ENCODE measurements at places on chromosomes 11 and 22.

GRCh38 chr11:117058761-117059261 lies 39.4 kb downstream of the SIK3 start:
- no peak for DNase-seq

GRCh38 chr11:82718307-82718706 lies 15.4 kb downstream of the FAM181B start:
- DNase-seq, result no peak

GRCh38 chr11:14223636-14224288 lies 135.2 kb downstream of the RRAS2 start:
- no peak for DNase-seq

DNA sequence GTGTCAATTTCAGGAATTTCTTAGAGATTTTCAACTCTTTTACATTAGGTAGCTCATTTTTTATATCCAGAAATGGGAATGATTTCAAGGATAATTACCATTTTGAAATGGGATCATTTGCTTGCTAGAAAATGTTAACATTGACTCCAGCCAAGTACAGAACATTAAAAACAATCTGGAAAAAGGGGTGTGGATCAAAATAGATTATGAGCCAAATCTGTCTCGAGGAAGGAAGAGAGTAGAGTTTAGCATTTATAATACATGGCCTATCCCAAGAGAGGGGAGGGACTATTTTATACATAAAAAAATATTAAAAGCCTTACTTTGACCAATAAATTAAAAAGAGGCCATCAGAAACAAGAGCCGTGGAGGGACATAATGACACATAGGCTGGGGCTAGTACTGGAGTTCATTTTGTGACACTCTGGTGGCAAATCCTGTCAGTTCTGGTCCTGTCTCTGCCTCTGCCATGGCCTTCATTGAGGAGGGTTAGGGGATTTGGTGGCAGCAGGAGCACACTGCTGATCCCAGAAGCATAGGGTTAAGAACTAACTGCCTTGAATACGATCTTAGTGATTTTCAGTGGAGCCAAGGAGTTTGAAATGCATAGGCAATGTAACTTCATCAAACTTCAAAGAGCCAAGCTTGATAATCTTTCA lies 20.4 kb downstream of the PPP6R3 start:
- DNase-seq, result no peak

GRCh38 chr22:22327723-22328122 lies 83.1 kb downstream of the VPREB1 start:
- DNase-seq, result no peak

DNA sequence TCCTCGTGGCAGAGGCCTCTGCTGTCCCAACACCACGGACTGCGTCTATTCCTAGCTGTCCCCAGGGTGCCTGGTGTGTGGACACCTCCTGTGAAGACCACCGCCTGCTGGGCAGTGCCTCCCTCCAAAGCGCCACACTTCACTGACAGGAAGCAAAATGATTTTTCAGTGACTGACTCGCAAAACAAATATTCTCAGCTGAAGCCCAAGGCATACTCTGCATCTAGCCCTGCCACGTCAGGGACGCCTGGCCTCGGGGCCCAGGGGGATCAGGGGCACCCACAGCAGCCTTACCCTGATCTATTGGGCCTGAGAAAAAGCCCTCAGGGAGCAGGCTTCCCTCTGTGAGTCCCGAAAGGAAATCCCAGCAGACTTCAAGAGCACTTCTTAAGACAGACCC lies 2.2 kb downstream of the BRD1 start:
- DNase-seq, result no peak

GRCh38 chr22:39457556-39458443 lies 988 bp downstream of the MGAT3 start:
- DNase-seq, result no peak

DNA sequence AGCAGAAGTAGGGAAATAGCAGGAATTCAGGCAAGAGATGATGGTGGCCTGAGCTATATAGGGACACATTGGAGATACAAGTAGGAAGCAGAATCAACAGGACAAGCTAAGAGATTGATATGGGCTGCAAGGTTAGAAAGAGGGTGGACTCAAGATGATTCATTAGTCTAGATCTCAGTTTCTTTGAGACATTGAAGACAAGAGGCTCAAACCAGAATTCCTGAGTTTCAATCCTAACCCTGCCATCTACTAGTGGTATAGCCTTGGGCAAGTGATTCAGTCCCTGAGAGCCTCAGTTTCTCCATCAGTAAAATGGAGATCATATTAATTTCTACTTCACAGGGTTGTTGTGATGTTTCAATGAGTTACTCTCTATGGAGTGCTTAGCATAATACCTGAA lies 53.1 kb upstream of the NAV2 start:
- DNase-seq, result no peak

GRCh38 chr11:125494031-125494360 lies 2.1 kb downstream of the FEZ1 start:
- no peak for DNase-seq

- no peak for DNase-seq
Observed at GRCh38 chr22:47288680-47289079, 526.2 kb downstream of the TBC1D22A start.

DNA sequence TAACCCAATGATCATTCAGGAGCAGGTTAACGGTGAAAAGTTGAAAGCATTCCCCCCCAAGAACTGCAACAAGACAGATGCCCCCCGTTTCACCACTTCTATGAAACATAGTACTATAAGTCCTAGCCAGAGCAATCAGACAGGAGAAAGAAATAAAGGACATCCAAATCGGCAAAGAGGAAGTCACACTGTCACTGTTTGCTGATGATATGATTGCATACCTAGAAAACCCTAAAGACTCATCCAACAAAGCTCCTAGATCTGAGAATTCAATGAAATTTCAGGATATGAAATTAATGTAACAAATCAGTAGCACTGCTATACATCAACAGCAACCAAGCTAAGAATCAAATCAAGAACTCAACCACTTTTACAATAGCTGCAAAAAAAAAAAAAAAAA lies 32.8 kb downstream of the PIWIL3 start:
- DNase-seq, result no peak

DNA sequence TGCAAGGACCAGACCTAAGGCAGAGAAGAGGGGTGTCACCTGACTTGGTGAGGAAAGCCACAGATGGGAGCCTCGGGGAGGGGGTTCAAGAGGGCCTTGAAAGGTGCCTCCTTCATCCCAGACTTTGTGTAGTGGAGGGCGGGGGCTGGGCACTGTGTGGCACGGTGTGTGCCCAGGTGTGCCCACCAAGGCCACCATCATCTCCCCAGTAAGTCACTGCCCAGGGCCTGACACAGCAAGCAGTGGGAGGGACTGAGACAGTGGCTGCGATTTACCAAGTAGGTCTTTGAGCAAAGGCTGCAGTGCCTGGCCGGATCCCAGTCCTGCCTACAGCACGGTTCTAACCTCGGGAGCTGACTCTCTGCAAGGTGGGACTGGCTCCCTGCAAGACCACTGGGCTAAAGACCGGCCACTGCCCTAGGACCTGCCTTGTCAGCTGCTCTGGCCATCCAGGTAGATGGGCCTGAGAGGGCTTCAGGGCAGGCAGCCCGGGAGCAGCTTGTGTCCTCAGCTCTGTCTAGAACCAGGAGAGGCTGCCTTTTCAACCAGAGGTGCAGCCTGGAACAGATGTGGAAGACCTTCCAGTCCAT lies 1.4 kb downstream of the OSM start:
- DNase-seq, result no peak

DNA sequence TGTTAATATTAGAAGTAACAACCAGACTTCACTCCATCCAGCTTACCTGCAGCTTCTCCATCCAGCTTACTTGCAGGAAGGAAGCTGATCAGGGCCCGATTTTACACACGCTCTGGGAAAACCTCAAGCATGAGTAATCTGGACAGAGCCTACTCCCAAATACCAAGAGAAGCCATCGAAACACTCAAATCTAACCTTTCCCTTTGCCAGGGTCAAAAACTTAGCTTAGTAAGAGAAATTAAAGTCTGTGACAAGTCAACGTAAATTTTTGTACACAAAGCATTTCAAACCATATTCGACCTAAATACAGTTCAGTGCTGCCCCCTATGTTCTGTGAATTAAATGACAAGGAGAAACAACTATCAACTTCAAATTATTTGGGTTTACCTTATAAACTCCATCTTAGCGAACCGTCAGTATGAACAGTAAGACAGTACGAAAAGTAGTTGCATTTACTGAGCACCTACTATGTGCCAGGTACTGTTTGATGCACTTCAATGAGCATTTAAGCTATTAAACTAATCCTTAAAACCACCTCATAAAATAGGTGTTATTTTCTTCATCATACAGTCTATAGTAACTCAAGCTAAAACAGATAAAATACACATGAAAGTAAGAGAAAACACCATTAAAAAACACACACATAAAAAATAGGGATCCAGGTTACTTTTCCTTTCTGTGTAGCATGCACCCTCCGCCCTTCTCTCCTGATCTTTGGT lies 36.9 kb downstream of the ARFGAP3 start:
- DNase-seq, result no peak

DNA sequence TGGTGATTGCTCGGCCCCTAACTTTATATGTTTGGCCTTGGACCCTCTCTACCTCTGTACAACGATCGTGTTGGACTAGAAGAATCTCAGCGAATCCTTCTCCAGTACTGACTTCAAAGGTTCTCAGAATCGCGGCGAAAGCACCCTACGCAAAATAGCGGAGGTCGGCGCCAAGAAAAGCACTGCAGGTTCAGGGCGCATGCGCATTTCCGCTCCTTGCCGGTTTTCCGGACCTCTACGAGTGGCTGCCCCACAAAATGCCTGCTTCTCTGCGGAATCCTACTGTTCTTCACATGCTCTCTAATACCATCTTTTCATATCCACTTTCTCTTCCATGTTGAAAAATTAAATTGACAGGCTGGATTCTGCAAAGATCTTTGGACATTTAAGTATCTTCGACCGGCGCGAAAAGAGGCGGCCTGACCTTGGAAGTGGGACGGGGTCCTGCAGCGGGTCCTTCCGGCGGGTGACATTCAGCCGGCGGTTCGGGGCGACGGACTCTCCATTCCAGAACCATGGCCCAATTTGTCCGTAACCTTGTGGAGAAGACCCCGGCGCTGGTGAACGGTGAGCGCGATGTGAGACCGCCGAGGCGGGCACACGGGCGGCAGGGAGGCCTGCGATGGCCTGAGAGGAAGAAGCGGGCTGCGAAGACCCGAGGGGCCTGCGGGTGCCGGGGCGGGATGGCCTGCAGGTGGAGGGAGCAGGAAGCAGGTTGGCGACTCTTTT lies at the start of gene ATP5MG:
ATP5MG (plus strand) TSS at position 456 of the 729 bp plus-strand sequence; CDS start at position 516, 60 bp downstream.
- DNase-seq, result peak; percentile 76

DNA sequence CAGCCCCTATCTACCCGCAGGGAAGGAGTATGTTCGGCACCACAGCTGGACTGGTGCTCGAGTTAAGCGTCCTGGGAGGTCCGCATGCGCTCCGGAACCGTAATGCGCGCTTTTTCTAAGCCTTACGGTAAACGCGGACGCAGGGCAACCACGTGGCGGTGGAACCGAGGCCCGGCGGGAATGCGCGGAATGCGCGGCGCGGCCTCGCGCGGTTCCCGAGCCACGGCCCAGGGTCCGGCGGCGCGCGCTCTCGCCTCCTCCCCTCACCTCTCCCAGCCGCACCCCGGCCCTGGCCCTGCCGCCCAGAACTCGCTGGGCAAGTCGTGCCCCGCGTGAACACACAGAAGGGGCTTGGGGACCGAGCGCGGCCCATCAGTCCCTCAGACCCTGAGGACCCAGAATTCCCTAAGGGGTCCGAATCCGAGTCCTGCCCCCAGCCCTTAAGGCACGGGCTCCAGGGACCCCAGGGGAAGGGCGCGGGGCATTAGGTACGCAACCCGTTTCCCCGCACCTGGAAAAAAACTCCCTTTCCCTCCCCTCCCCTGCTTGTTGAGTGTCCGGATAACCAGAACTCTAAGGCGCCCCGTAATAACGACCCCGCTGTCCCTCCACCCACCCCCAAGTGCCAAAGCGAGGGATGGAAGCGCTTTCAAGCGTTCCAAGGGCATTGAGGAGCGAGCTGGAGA lies 4.3 kb upstream of the CCND1 start:
- no peak for DNase-seq

DNA sequence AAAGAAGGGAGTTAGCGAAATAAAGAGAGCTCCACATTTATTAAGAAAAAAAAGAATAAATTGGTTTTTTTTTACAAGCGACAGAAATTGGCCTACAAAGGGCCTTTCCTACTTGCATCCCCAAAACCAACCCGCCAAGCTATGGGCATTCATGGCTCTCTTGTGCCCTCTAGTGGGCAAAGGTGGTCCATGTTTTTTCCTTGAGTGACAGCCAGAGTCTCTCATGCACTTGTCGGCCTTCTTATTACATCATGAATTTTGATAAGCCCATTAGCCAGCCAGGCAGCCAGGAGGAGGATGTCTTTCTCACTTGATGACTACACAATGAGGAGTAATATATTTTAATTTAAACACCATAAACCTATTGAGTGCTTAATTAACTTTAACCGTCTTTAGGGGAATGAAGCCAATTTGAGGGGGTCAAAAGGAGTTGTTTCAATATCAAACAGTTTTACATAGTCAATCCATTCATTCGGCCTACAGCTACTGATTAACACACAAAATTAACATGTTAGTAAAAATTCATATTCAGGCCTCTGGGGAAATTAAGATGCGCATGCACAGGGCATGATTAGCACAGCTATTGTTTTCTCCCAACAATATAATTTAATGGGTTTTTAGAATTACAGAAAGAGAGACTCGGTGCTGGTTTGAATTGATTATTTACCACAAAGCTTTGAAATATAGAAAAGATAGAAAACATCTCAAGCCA lies 85.5 kb downstream of the RCN1 start:
- DNase-seq, result peak; percentile 52

GRCh38 chr22:32803020-32803737 lies 1.7 kb downstream of the TIMP3 start:
- DNase-seq, result no peak

- no peak for DNase-seq
Observed at GRCh38 chr11:58639103-58639502, 16.6 kb downstream of the CNTF start.

DNA sequence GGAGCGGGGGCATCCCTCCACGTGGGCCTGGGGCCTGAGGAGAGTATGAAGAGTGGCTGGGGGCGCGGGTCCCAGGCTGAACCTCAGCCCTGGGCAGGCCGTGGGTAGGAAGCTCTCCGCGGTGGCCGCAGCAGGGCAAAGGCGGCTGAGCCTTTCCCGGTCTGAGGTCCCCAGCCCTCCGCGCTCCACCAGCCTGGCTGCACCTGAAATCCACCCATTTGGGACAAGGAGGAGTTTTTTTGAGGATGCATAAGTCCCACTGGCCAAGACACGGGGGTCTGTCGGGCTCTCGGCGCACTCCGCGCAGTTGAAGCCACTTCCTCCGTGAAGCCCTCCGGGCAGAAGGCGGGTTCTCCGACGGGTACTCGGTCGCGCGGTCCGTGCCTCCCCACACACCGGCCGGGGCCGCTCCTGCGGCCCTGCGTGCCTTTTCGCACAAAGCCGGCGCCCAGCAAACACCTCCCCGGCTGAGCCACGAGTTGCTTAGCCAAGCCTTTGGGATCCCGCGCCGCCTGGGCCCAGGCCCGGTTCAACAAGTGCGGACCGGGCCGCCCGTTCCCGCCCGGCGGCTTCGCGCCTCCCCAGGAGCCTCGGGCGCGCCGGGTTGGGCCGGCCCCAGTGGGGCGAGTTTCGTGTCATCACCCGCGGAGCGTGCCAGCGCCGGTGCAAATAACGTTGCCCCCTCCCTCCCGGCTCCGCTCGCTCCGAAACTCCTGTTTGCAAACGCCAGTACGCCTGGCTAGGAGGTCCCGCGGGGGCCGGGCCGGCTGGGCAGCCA lies 666 bp upstream of the OVOL1 start:
- DNase-seq, result no peak

- DNase-seq, result no peak
Observed at GRCh38 chr22:49992921-49993648, 19.5 kb downstream of the IL17REL start.
